HFFc6 (cell line): ENCODE measurements at places on chromosomes 3 and 15. TPM values are rescaled to one million over a fixed set of nuclear protein-coding genes. Genes with fewer than 3 reads are reported as not detected.

DNA sequence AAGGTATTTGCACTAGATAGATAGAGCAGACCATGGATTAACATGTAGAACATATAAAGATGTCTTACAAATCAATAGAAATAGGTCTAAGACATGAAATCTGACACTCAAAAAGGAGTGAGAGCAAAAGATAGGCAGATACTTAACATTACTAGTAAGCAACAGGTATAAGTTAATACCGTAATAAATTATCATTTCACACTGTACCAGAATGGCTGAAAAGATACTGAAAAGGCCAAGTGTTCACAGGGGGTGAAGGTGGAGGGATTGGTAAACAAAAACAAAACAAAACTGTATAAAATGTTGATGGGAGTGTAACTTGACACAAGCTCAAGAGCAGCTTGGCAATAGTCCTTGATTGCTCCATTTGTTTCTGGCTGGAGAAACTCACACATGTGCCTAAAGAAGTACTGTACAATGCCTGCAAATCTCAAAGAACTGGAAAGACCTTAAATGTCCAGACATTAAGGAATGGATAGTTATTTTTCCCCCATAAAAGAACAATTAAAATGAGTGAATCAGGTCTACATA is 3.5 kb downstream of the NSMCE3 start:
- DNase-seq: no peak
- H3K27me3 ChIP-seq: peaks cover 1% of the 10 kb centered on the region
- H3K4me1 ChIP-seq: peaks cover 47% of the 10 kb centered on the region

Gene ITPKA
- 1.2 and 2.1 TPM in 2 replicates for total RNA-seq

- H3K27me3 ChIP-seq: no peaks in the 10 kb centered on the region
- H3K4me3 ChIP-seq: peak overlapping the region; percentile 16
- H3K4me1 ChIP-seq: peaks cover 67% of the 10 kb centered on the region
- DNase-seq: peak; percentile 79
Measured at GRCh38 chr3:192851821-192852372, 65.8 kb downstream of the MB21D2 start.

DNA sequence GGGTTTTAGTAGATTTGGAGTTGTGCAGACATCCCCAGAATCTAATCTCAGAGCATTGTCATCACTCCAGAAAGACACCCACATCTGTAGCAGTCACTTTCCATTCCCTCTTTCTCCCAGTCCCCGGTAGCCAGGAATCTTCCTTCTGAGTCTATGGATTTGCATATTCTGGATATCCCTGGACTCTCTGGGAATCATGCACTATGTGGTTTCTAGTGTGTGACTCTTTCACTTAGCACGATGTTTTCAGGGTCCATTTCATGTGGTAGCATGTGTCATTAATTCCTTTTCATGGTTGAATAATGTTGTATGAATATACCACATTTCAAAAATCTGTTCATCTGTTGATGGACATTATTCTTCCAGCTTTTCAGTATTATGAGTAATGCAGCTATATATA is 29.3 kb downstream of the FBLN2 start:
- DNase-seq: no peak
- no peak overlapping the region for H3K4me3 ChIP-seq
- peaks cover 47% of the 10 kb centered on the region for H3K4me1 ChIP-seq
- no peaks in the 10 kb centered on the region; the same call in 1 of the 2 replicates for H3K27me3 ChIP-seq

Gene LRRN1
- not detected in 3 replicates for total RNA-seq

Gene CLDN11
- total RNA-seq: 3.9 and 65.0 TPM in 2 replicates

- peaks cover 13% of the 10 kb centered on the region for H3K4me1 ChIP-seq
- no peak overlapping the region for H3K4me3 ChIP-seq
- no peak overlapping the region for H3K27ac ChIP-seq
- H3K36me3 ChIP-seq: peaks cover 7% of the 10 kb centered on the region; the same call in 1 of the 2 replicates
- peaks cover 52% of the 10 kb centered on the region for H3K27me3 ChIP-seq
Measured at GRCh38 chr15:67828969-67829646, 3.8 kb downstream of the SKOR1 start.

Gene STRIT1
- not detected in 3 replicates for total RNA-seq

DNA sequence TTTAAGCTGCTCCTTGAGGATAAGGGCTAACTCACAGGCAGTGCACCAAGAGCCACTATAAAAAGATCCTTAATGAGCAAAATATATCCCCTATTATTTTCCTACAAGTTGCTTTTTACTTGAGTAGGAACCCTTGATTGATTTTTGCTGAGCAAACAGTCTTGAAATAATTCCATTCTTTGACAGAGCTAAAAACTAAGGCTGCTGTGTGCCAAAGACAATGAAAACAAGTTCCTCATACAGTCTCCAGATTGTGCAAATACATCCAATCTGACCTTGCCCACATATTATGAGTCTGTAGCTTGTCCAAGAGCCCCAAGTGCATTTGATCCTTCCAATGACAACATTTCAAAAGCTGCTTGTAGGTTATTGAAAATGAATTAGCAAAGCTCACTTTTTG is 15.0 kb downstream of the PRKAR2A start:
- no peak for DNase-seq
- H3K4me1 ChIP-seq: no peaks in the 10 kb centered on the region
- H3K36me3 ChIP-seq: peaks cover 14% of the 10 kb centered on the region
- H3K27me3 ChIP-seq: no peaks in the 10 kb centered on the region; the same call in 1 of the 2 replicates

Gene ADGRG7
- total RNA-seq: not detected in 2 replicates

- H3K27ac ChIP-seq: 0 out of 2 replicates have a peak overlapping the region, but pooled peaks have one; percentile 42
- H3K27me3 ChIP-seq: peaks cover 1% of the 10 kb centered on the region
- no peak overlapping the region for H3K4me3 ChIP-seq
- no peak for DNase-seq
- peaks cover 44% of the 10 kb centered on the region for H3K36me3 ChIP-seq
Measured at GRCh38 chr3:11622586-11623550, 20.8 kb downstream of the VGLL4 start.

GRCh38 chr15:25060996-25061620 is 106.3 kb downstream of the SNRPN start:
- no peak for DNase-seq
- H3K4me3 ChIP-seq: no peak overlapping the region
- no peak overlapping the region for H3K27ac ChIP-seq
- no peaks in the 10 kb centered on the region for H3K4me1 ChIP-seq
- H3K27me3 ChIP-seq: peaks cover 13% of the 10 kb centered on the region

GRCh38 chr15:37907136-37907535 is 27.3 kb upstream of the TMCO5A start:
- no peak overlapping the region for H3K4me3 ChIP-seq
- H3K27ac ChIP-seq: no peak overlapping the region
- no peak for DNase-seq
- no peaks in the 10 kb centered on the region for H3K36me3 ChIP-seq

Gene CHRNB4
- total RNA-seq: not detected in 3 replicates

GRCh38 chr3:104740874-104741379 is 625.8 kb upstream of the ALCAM start:
- no peaks in the 10 kb centered on the region for H3K36me3 ChIP-seq
- no peak overlapping the region for H3K27ac ChIP-seq
- no peak for DNase-seq
- H3K4me3 ChIP-seq: no peak overlapping the region

DNA sequence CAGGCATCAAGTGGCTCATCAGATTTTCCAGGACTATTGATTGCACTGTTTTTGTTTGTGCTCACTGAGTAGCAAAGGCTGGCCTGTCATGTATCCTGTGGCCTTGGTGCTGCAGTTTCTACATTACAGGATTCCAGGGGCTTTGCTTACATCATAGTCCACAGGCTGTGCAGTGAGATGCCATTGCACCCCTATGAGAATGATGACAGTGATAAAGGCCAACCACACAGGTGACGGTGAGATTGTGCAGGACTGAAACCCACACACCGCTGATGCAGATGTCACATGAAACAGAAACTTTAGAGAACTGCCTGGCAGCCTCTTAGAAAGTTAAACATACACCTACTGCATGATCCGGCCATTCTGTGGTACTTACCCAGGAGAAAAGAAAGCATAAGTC is 195.0 kb upstream of the UBE3A start:
- H3K4me3 ChIP-seq: no peak overlapping the region

Gene CALML4
- 0.88 to 1.0 TPM (median 0.94 TPM) in 3 replicates for total RNA-seq

DNA sequence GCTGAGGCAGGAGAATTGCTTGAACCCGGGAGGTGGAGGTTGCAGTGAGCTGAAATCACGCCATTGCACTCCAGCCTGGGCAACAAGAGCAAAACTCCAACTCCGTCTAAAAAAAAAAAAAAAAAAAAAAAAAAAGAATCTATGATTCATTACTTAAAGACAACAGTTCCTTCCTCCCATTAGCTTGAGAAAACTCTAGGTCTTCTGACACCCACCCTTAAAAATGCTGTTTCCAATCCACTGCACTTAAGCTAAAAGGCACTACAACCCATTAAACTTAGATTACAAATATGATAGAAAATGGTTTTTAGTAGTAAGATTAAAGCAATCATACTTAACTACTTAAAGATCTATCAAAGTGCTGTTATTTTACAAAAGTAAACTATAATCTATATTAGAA is 40.0 kb upstream of the BHLHE40 start:
- DNase-seq: peak; percentile 23
- no peak overlapping the region for H3K4me3 ChIP-seq
- H3K36me3 ChIP-seq: peaks cover 5% of the 10 kb centered on the region; the same call in 1 of the 2 replicates
- peaks cover 2% of the 10 kb centered on the region; the same call in 1 of the 2 replicates for H3K27me3 ChIP-seq

GRCh38 chr3:102574355-102574754 is 139.5 kb downstream of the ZPLD1 start:
- no peak overlapping the region for H3K4me3 ChIP-seq
- no peaks in the 10 kb centered on the region; the same call in 1 of the 2 replicates for H3K27me3 ChIP-seq
- DNase-seq: no peak
- H3K4me1 ChIP-seq: no peaks in the 10 kb centered on the region
- no peak overlapping the region for H3K27ac ChIP-seq
- H3K36me3 ChIP-seq: no peaks in the 10 kb centered on the region

GRCh38 chr15:71091601-71092000 is 23.7 kb upstream of the THSD4 start:
- H3K27me3 ChIP-seq: no peaks in the 10 kb centered on the region
- H3K27ac ChIP-seq: no peak overlapping the region
- no peak overlapping the region for H3K4me3 ChIP-seq
- H3K4me1 ChIP-seq: peaks cover 36% of the 10 kb centered on the region
- no peak for DNase-seq
- H3K36me3 ChIP-seq: peaks cover 11% of the 10 kb centered on the region

Gene MYO5A
- 51.4 to 54.5 TPM (median 53.4 TPM) in 3 replicates for total RNA-seq

DNA sequence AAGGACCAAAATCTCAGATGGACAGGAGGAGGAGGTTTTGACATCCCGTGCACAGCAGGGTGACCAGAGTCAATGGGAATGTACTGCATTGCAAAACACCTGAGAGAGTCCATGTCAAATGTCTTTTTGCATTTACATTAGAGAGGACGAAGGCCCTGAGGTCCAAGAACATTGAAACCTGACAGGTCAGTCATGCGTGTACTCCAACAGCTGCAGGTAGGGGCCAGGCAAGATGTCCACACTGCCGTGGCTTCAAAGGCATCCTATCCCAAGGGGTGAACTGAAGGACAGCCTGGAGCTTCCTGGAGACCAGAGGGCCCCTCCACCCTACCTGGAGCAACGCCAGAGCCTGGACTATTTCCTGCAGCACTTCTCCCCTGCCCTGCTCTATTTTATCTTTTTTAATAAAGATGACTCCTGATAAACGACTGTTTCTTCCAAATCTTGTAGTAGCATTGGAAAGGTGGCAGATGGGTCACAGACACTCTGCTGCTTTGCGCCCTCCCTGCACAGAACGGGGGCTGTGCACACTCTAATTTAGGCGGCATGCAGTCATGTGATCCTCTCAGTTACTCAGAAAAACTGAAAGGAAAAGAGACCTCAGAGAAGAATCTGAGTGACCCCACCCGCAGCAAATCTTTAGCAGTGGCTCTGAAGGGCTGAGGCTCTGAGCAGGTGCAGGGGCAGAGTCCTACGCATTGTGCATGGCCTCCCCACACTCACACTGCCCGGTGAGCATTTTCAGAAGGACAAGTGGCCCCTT is 68.2 kb downstream of the HMCES start:
- H3K4me3 ChIP-seq: no peak overlapping the region
- no peak for DNase-seq
- H3K36me3 ChIP-seq: no peaks in the 10 kb centered on the region
- 0 out of 2 replicates have a peak, but pooled peaks cover 4% of the 10 kb centered on the region for H3K4me1 ChIP-seq
- H3K27me3 ChIP-seq: peaks cover 37% of the 10 kb centered on the region

- peaks cover 7% of the 10 kb centered on the region for H3K4me1 ChIP-seq
- no peaks in the 10 kb centered on the region; the same call in 1 of the 2 replicates for H3K27me3 ChIP-seq
- H3K36me3 ChIP-seq: peaks cover 55% of the 10 kb centered on the region
- DNase-seq: no peak
- no peak overlapping the region for H3K27ac ChIP-seq
- H3K4me3 ChIP-seq: no peak overlapping the region
Measured at GRCh38 chr3:67423722-67424121, 230.7 kb downstream of the SUCLG2 start.

- peaks cover 1% of the 10 kb centered on the region for H3K27me3 ChIP-seq
- no peak overlapping the region for H3K27ac ChIP-seq
- no peaks in the 10 kb centered on the region for H3K4me1 ChIP-seq
- no peak overlapping the region for H3K4me3 ChIP-seq
- no peak for DNase-seq
Measured at GRCh38 chr15:81779181-81779580, 266.6 kb downstream of the MEX3B start.

- H3K4me3 ChIP-seq: no peak overlapping the region
- DNase-seq: no peak
- H3K27me3 ChIP-seq: no peaks in the 10 kb centered on the region
- H3K27ac ChIP-seq: no peak overlapping the region
Measured at GRCh38 chr3:63910001-63910400, 2.2 kb downstream of the SCAANT1 start.

DNA sequence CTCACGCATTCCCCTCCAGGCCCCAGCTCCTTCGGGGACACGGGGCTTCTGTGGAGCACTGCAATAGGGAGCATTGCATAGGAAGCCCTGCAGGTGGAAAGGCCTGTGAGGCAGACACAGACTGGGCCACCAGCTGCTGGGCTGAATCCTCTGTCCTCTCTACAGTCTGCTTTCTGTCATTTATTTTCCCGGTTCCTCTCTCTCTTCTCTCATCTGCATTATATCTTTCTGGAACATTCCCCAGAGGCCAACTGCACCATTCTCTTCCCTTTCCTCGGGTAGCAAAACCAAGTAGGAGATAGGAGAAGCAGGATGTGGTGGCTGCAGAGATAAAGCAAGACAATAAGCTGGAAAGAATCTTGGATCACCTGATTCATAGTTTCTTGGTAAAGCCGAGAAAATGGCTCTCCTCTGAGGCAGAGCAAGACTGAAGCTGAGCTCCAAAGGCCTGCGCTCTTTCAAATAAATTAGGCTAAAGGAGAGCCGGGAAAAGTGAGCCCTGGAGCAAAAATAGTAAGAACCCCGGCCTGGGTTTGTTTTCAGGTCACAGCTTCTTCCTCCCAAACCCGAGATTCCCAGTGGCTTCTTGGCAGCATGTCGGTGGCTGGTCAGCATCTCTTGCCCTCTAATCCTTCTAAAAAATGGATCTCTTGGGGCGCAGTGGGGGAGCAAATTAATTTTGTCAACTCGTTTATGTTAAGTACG is 5.3 kb downstream of the TM4SF4 start:
- no peak for DNase-seq
- H3K4me1 ChIP-seq: peaks cover 28% of the 10 kb centered on the region
- peak overlapping the region; percentile 61 for H3K27ac ChIP-seq
- H3K36me3 ChIP-seq: peaks cover 15% of the 10 kb centered on the region; the same call in 1 of the 2 replicates

Gene CCR8
- total RNA-seq: not detected in 3 replicates

Gene WHAMM
- 5.0 to 6.1 TPM (median 6.0 TPM) in 3 replicates for total RNA-seq

Gene RBPMS2
- total RNA-seq: not detected in 3 replicates

Gene PLSCR5
- not detected in 3 replicates for total RNA-seq

Gene SV2B
- not detected in 3 replicates for total RNA-seq

GRCh38 chr15:58458076-58458475 is 26.3 kb downstream of the LIPC start:
- DNase-seq: no peak
- H3K27ac ChIP-seq: no peak overlapping the region; the same call in 1 of the 2 replicates
- H3K4me1 ChIP-seq: peaks cover 28% of the 10 kb centered on the region

Gene WDR72
- total RNA-seq: not detected in 3 replicates

Gene DUOXA2
- total RNA-seq: not detected in 3 replicates
